Large intestine (tissue), 12 donors: ENCODE measurements at places on chromosomes 11 and 22. TPM values are rescaled to one million over a fixed set of nuclear protein-coding genes. Genes with fewer than 3 reads are reported as not detected.

DNA sequence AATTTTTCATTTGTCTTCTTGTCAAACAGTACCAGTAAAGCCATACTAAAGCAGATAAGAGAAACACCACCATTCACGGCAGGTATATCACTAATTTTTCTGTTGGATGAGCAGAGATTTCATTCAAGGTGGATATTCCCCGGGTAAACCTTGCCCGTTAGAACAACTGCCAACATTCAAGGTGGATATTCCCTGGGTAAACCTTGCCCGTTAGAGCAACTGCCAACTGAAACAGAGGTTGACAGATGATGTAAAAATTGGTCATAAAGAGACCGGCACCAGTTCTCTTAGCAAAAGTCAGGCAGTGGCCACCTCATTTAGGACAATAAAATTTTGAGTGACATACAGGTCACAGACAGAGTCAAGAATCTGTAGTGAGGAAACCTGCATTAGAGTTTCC is 423.4 kb upstream of the SYN3 start:
- no peaks in the 10 kb centered on the region for H3K27me3 ChIP-seq
- no peak overlapping the region for H3K27ac ChIP-seq
- H3K36me3 ChIP-seq, result no peaks in the 10 kb centered on the region
- H3K4me1 ChIP-seq, result peaks cover 4% of the 10 kb centered on the region
- no peak overlapping the region for H3K4me3 ChIP-seq

DNA sequence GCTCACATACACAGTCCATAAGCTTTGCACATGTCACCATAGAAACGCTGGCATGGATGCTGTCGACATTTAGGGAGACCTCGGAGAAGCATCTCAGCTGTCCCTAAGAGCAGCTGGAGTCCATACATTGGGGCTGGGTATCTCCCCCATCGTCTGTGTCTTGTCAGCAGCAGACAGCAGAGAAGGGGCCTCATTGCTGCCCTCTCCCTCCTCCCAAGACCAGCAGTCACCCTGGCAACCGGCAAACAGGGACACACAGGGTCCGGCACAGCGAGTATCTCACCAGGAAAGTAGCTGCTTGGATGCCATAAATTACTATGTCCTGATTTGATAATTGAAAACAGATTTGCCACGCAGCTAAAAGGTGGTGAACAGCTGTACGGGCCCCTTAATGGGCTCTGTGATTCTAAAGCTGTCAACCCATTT is 84.4 kb downstream of the CD44 start:
- H3K4me3 ChIP-seq, result no peak overlapping the region
- H3K36me3 ChIP-seq, result peaks cover 2% of the 10 kb centered on the region

- H3K27me3 ChIP-seq, result no peaks in the 10 kb centered on the region
- H3K36me3 ChIP-seq, result no peaks in the 10 kb centered on the region
- no peaks in the 10 kb centered on the region for H3K4me1 ChIP-seq
- no peak overlapping the region for H3K4me3 ChIP-seq
- H3K27ac ChIP-seq, result no peak overlapping the region
- no peak for DNase-seq
Measured at GRCh38 chr22:22897091-22897490, 9.5 kb downstream of the IGLL5 start.

Gene YAP1
- 74.3 TPM for polyA plus RNA-seq

DNA sequence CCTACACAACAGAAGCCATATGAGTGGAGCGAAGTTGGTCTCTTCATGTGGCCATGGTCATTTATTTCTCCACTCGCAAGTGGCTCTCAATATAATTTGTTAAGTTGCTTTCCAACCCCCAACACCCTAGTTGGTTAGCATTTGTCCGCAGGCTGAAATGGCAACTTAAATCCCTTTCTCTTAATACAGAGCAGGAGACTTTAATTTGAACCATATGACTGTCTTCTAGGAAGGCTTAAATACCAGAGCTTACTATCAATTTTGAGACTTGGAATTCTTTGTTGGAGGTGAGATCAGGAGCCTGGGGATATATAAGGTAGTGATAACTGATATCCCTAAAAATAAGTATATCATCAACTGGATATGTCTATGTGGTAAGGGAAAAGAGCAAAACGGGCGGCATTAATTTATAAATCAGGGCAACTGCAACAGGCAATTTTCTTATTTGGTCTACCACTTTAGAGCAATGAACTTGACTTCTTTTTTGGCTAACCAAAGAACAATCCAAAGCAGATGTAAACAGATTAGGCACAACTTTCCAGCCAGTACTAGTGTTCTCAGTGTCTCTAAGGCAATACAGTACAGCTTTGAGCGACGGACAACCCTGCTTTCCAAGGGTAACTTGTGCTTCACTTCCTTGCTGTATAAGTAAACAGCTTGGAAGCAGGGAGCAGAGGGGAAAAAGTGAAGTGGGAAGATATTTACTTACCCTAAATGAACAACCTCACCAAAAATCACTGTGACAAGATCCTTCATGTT is 74.7 kb upstream of the APOA1 start:
- no peak overlapping the region for H3K27ac ChIP-seq
- no peaks in the 10 kb centered on the region for H3K36me3 ChIP-seq
- no peak overlapping the region for H3K4me3 ChIP-seq

Gene XKR3
- polyA plus RNA-seq, result not detected

DNA sequence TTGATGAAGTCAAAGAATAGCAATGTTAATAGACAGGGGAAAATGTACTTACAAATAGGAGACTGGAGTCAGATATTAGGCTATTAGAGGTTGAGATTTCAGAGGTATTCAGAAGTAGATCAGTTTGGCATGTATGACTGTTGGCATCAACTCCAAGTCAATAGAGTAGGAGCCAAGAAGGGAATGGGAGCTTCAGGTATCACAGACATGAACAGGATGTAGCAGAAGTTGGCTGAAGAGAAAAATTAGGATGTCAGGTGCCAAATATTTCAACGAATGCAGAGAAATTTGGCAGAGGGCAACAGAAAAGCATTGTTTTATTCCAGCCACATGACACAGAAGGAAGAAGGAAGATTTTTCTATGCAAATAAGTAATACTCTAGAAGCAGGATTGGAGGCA is 69.7 kb downstream of the GLYATL1 start:
- H3K27me3 ChIP-seq, result no peaks in the 10 kb centered on the region
- no peak overlapping the region for H3K27ac ChIP-seq
- H3K36me3 ChIP-seq, result no peaks in the 10 kb centered on the region
- H3K4me1 ChIP-seq, result peaks cover 18% of the 10 kb centered on the region

Gene CRYBA4
- 0.06 TPM for polyA plus RNA-seq

DNA sequence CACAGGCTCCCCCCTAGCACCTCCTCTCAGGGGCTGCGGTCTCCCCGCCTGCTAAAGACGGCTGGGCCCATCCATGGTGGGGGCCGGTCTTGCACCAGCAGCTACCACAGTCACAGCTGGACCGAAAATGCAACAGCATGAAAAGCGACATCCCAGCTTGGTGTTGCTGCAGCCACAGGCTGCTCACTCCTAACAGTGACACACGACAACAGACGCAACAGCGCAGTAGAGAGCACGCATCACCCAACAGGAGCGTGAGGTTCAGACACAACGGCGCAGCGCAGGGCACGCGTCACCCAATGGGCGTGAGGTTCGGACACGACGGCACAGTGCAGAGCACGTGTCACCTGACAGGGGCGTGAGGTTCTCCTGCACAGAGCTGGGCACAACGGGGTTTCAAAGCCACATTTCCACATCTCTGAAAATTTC is 24.1 kb downstream of the TOLLIP start:
- no peak for DNase-seq
- no peaks in the 10 kb centered on the region for H3K4me1 ChIP-seq
- H3K27me3 ChIP-seq, result no peaks in the 10 kb centered on the region
- H3K4me3 ChIP-seq, result no peak overlapping the region
- H3K27ac ChIP-seq, result no peak overlapping the region
- H3K36me3 ChIP-seq, result peaks cover 79% of the 10 kb centered on the region

Gene FXYD2
- polyA plus RNA-seq, result 4.4 TPM

- H3K4me3 ChIP-seq, result no peak overlapping the region
- DNase-seq, result no peak
- peaks cover 4% of the 10 kb centered on the region for H3K27me3 ChIP-seq
- no peak overlapping the region for H3K27ac ChIP-seq
- no peaks in the 10 kb centered on the region for H3K4me1 ChIP-seq
Measured at GRCh38 chr22:49715450-49715849, 112.2 kb downstream of the BRD1 start.

GRCh38 chr11:9972989-9973388 is 309.1 kb downstream of the SWAP70 start:
- H3K27ac ChIP-seq, result no peak overlapping the region
- peak; percentile 11 for DNase-seq
- no peak overlapping the region for H3K4me3 ChIP-seq
- no peaks in the 10 kb centered on the region for H3K4me1 ChIP-seq
- no peaks in the 10 kb centered on the region for H3K27me3 ChIP-seq

GRCh38 chr11:123137431-123138224 is 57.4 kb downstream of the CLMP start:
- H3K4me1 ChIP-seq, result no peaks in the 10 kb centered on the region
- H3K27ac ChIP-seq, result peak overlapping the region; percentile 24
- peak; percentile 34 for DNase-seq
- no peaks in the 10 kb centered on the region for H3K36me3 ChIP-seq

Gene P2RY2
- polyA plus RNA-seq, result 4.8 TPM

DNA sequence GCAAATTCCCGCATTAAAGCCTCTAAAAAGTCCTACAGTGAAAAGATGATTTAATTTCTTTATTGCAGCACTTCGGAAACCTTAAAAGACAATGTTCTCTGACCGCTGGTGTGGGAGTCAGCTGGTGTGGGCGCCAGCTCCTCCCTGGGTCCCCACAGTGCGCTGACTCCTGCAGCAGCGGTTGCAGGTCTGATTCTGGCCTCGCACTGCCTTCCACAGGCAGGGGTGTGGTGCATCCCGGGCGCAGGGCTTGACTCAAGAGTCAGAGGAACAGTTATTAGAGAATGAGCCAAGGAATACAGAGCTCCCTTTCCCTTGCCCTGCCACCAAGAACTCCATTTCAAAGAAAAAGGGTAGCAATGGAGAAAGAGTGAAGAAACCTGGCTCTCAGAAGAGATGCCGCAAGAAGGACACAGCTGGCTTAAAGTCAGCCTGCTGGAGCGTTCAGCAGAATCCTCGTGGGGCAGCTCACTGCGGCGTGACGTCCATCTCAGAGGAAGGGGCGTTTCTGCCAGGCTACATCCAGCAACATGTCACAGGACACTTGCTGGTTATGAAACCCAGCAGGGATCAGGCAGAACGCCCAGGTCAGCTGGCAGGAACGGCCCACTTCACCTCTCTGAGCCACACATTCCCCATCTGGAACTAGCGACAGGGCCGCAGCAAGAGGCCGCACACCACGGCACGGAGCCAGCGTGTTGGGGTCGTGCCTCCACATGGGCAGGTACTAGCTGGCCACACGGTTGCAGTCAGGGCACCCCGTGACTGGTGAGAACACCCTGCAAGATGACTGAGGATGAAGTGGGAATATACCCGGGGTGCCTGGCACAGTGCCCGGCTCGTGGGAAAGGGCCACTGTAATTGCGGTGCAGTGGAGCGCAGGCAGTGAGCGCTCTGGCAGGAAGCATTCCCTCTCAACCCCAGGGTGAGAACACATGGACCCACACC is 18.1 kb upstream of the EFCAB6 start:
- DNase-seq, result no peak
- H3K4me3 ChIP-seq, result no peak overlapping the region
- no peaks in the 10 kb centered on the region for H3K4me1 ChIP-seq
- H3K27me3 ChIP-seq, result no peaks in the 10 kb centered on the region
- H3K27ac ChIP-seq, result no peak overlapping the region

- H3K36me3 ChIP-seq, result no peaks in the 10 kb centered on the region
- H3K4me3 ChIP-seq, result no peak overlapping the region
- DNase-seq, result no peak
- H3K27ac ChIP-seq, result no peak overlapping the region
- H3K27me3 ChIP-seq, result no peaks in the 10 kb centered on the region
- H3K4me1 ChIP-seq, result no peaks in the 10 kb centered on the region
Measured at GRCh38 chr11:90113541-90113940, 20.9 kb upstream of the NAALAD2 start.

DNA sequence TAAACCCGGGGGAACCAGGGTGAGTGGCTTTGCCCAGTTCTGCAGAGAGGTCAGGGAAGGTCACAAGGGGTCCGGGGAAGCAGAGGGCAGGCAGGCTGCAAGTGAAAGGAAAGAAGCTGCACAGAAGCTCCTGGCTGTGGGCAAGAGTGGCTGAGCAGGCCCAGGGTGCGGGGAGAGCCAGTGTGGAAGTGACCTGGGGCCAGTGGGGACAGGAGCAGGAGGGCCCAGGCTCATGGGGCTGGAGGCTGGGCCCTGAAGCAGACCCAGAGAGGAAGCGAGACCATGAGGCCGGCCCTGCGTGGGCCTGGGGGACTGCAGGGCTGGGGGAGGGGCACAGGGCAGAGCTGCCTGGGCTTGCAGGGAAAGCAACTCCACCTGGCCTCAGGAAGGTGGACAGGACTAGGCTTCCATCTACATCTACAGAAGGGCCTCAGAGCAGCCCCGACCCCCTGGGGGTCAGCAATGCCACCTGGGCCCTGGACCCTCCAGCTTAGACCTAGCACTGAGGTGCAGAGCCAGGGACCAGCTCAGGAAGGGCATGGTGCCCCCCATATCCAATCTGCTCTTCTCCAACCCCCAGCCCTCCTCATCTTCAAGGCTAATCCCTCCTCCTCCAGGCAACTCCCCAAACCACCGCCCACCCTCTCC is 11.6 kb downstream of the IGF2 start:
- H3K4me3 ChIP-seq, result no peak overlapping the region
- no peaks in the 10 kb centered on the region for H3K4me1 ChIP-seq
- H3K27ac ChIP-seq, result no peak overlapping the region
- H3K27me3 ChIP-seq, result peaks cover 6% of the 10 kb centered on the region

- H3K27me3 ChIP-seq, result no peaks in the 10 kb centered on the region
- no peak overlapping the region for H3K4me3 ChIP-seq
- peak; percentile 11 for DNase-seq
- no peaks in the 10 kb centered on the region for H3K36me3 ChIP-seq
Measured at GRCh38 chr11:36074941-36075431, 131.1 kb downstream of the LDLRAD3 start.

GRCh38 chr22:29030618-29031226 is 30.9 kb downstream of the C22orf31 start:
- H3K36me3 ChIP-seq, result peaks cover 4% of the 10 kb centered on the region
- peak overlapping the region; percentile 63 for H3K27ac ChIP-seq

Gene VSIG2
- 5.0 TPM for polyA plus RNA-seq

DNA sequence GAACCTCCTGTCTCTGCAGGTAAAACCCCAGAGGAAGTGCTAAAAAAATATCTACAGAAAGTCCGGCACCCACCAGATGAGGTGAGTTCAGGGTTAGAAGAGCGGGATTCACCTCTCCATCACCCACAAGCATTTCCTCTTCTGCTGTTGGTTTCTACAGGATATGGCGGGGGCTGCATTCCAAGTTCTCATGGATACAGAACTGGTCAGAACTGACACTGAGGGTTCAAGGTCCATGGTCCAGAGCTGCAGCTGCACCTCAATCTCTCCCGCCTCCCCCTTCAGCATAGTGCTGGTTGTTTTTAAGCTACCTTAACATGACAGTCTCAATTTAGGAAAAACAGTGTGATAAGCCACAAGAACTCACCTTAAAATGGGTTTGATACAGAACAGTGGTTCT is 19.2 kb downstream of the DTX4 start:
- H3K4me3 ChIP-seq, result no peak overlapping the region
- peaks cover 45% of the 10 kb centered on the region for H3K4me1 ChIP-seq
- peak; percentile 54 for DNase-seq
- H3K27me3 ChIP-seq, result no peaks in the 10 kb centered on the region
- H3K36me3 ChIP-seq, result peaks cover 90% of the 10 kb centered on the region
- H3K27ac ChIP-seq, result peak overlapping the region; percentile 70

- DNase-seq, result no peak
- H3K27ac ChIP-seq, result peak overlapping the region; percentile 93
- peaks cover 57% of the 10 kb centered on the region for H3K4me1 ChIP-seq
Measured at GRCh38 chr11:61963016-61963281, 4.5 kb downstream of the FTH1 start.

- no peak overlapping the region for H3K4me3 ChIP-seq
- H3K27me3 ChIP-seq, result no peaks in the 10 kb centered on the region
- H3K36me3 ChIP-seq, result no peaks in the 10 kb centered on the region
- no peak overlapping the region for H3K27ac ChIP-seq
- no peaks in the 10 kb centered on the region for H3K4me1 ChIP-seq
- no peak for DNase-seq
Measured at GRCh38 chr11:11500744-11501487, 120.9 kb downstream of the GALNT18 start.
